ENCODE measurements at places on chromosomes 12 and 14.

DNA sequence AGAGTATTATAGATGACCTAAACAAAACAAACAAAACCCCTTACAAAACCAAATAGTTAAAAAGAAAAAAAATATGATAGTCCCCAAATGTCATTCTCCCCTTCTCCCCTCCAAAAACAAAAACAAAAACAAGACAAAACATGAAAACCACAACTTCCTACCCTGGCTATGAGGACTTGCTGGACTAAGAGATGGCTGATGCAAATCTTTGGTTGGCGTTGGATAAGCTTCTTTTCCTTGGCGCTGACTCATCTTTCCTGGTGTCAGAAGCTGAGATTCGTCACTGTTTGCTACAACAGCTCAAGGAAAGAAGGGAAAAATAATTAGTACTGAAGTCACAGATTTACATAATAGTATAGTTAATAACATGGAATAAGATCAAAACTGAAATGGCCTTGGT is 102.5 kb upstream of the BBS10 start:
- peak; percentile 70 for DNase-seq

DNA sequence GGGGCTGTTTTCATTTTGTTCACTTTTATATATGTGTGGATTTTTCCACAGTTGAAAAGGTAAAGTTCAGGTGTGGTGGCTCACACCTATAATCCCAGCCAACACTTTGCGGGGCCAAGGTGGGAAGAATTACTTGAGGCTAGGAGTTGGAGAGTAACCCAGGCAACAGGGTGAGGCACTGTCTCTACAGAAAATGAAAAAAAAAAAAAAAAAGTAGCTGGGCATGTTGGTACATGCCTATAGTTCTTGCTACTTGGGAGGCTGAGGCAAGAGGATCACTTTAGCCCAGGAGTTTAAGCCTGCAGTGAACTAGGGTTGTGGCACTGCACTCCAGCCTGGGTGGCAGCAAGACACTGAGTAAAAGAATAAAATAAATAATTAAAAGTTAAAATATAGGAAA is 326.5 kb downstream of the NAV3 start:
- peak; percentile 3 for DNase-seq

- no peak for DNase-seq
These were observed 229.2 kb upstream of the HMGA2 start for GRCh38 chr12:65595016-65595560.

GRCh38 chr14:76293923-76294322 is 82.0 kb upstream of the ESRRB start:
- no peak for DNase-seq

- no peak for DNase-seq
These were observed 124.4 kb upstream of the PRMT8 start for GRCh38 chr12:3366451-3367110.

DNA sequence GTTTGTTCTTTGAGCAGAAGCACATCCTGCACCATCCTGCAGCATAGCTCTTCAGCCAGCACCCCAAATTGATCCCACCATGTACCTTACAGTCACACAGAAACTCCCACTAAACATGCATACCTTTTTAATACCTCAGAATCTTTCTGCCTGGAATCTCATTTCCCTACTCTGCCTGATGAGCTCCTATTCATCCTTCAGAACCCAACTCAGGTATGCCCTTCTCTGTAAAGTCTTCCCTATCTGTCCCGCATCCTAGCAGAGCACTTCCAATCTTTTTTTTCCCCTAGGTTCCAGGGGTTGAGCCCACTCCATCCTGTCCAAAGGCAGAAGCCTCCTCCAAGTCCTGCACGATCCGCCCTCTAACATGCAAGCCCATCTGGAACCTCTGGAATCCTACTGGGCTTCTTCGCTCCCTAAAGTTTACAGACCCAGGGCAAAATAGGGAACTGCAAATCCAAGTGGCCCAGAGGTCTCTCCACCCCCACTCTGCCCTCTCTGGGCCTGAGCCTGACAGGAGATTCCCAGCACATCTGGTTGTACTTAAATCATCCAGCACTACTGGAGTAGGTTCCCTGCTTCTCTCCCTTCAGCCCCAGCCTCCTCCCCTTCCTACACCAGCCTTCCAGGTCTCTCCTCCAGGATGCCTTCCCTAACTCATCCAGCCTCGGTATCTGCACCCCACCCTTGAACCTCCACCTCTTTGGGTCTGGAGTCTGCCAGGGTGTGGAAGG is 4.1 kb upstream of the FIGNL2 start:
- DNase-seq: peak; percentile 26

DNA sequence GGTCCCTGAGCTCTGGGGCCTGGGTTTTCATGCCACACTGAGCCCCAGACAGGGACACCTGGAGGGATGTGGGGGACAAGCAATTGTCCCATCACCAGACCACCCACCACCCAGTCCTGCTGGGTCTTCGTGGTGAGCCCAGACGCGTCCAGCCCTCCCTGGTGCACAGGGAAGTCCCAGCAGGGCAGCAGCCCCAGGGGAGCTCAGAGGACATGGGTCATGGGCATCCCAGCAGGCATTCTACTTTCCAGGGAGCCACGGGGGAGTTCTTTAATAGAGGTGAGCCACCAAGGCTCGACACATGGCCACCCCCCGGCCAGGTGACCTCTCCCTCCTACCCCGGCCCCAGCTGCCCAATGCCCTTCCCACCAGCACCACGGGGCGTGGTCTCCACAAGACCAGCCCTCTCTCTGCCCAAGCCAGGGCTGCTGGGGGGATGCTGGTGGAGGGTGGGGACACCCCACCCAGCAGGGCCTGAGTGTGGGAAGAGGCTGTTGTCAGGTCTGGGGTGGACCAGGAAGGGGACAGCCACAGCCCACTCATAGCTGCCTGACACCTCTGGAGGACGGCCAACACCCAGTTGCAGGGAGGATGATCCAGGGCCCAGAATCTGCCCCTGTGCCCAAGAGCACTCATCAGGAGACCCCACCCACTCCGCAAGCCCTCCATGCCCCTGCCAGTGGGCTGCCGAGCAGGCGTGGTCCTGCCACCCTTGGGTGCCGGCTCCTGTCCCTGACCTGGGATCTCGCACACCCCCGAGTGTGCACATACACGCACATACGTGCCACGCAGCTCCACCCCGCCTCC is 14.1 kb downstream of the AKT1 start:
- DNase-seq: no peak

DNA sequence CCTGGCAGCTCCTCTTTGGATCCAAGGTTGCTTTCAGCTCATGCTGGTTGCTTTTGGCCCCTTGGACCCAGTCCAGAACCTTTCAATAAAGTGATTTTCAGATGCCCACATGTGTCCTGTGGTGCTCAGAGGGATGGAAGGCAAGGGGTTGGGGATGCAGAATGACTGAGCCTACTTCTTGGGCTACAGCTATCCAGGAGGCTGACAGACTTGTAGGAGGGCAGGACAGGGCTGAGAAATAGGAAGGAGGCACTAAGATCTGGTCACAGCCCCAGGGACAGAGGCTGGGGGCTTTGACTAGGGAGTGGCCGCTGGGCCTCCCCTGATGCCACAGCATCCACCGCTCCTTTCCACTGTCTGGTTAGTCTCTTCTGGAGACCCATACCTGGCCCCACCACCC is 1.2 kb upstream of the HOXC11 start:
- no peak for DNase-seq

DNA sequence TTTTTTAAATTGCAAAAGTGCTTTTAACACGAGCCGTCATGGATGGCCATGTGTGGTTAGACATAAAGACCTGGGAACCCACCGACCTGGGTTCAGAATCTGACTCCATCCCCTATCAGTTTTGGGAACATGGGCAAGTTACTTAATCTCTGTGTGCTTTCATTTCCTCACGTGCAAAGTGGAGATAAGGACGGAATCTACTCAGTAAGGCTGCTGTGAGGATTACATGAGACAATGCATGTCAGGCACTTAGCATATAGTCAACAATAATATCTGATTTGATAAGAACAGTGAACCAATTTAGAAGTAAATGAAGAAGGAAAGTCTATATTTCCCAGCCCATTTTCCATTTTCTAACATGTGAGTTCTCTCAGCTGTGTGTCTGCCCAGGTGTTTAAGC is 235.4 kb downstream of the SUDS3 start:
- no peak for DNase-seq

DNA sequence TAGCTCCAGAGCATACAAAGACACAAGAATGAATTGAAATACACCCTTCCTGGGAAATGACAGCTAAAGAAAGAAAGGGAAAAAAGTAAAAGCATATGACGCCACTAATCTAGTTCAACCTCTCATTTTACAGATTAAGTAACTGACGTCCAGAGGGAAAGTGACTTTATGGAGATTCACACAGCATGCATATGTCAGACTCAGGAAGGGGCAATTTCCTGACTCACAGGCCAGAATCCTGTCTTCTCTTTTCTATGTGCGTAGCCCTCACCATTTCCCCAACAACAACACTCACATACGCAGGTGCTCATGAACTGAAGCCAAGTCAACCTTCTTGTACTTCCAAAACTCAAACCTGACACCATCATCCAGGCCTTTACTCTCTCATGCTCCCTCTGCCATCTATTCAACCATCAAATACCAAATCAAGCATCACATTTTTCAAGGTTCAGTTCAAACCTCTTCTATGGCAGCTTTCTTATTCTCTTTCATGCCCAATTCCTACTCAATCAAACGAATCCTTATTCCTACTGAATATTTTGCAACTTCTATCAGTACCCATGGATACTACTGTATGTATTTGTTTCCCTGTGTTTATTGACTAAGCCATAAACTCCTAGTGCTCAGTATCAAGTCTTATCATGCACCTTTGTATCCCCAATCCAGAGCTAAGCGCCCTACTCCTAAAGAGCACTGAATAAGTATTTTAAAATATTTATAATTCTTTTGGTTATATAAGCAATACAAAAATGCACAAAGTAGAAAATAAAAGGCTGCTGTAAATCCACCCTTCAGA is 52.8 kb downstream of the STXBP6 start:
- DNase-seq: no peak

- DNase-seq: no peak
These were observed 39.1 kb downstream of the ADCK1 start for GRCh38 chr14:77838831-77839511.

DNA sequence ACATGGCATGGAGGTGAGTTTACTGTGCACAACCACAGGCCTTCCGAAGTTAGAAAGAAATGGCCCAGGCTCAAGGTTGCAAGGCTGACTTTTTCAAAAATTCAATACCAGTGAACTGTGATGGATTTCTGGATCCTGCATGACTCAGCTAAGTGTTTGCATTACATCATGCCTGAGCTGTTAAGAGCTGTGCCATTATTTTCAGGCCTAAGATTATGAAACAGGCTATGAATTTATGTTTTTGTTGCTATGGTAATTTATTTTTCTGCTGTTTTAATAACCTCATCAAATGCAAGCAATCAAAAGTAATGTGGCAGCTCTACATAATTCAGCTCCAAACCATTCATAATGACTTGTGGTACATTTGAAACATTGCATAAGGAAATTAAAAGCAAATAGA is 457.7 kb upstream of the TMEM132C start:
- DNase-seq: peak; percentile 66

- DNase-seq: no peak
These were observed 517.5 kb downstream of the BCL11B start for GRCh38 chr14:98754343-98755020.

DNA sequence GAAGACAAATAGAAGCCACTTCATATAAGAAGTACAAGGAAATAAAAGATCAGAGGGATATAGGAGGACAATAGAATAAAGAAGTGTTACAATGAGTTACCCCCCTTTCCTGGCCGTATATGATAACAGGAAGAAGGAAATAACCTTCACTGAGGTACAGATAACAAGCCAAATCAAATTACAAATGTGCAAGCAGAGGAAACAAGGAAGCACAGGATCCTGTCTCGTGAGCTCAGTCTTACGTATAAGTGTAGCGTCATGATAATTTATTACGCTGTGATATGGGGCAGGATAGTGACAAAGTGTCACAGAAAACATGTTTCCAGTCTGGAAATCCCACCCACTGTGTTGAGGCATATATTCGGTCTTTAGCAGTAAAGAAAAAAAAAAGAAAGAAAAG is 26.5 kb downstream of the CRACR2A start:
- DNase-seq: no peak

DNA sequence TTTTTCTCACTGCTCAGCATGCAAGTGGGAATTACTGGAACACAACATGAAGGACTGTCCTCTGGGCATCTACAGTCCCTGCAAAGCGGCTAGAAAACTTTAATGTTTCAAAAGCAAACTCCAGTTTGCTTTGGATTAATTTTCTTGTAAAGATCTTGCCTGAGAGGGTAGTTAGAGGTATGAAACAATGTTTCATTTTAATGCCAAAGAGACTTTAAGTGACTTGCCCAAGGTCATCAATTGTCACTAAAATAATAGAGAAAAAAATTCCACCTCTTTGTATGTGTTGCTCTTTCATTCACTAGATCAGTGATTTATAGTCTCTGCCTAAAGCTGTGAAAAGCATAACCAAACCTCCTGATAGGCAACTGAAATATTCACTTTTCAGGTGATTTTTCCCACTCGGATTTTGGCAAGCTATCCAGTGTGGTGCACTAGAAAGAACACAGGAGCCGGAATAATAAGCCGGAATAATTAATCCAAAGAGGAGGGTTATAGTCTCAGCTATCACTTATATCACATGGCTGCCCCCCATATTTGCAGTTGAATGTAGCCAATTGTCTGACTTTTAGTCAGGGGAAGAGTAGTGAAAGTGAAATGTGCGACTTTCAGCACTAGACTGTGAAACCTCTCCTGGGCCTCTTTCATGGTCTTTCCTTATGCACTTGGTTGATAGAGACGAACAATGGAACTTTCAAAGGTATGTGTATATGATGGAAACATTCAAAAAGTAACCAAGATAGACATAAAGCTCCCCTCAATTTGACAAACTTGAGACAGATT is 107.7 kb downstream of the SLC6A15 start:
- no peak for DNase-seq
